ENCODE measurements at places on chromosomes 12 and 14.
A peak's percentile ranks its signal among the peaks of the same experiment; 100 is the strongest.

- DNase-seq: peak; percentile 65
- H3K36me3 ChIP-seq: peaks cover 2% of the 10 kb centered on the region
- no peaks in the 10 kb centered on the region for H3K27me3 ChIP-seq
- peak within 1 kb of the TSS; percentile 96 for H3K4me3 ChIP-seq
- H3K4me1 ChIP-seq: peaks cover 9% of the 10 kb centered on the region
Observed at GRCh38 chr14:99479906-99480869, at the start of gene SETD3. SETD3 (minus strand) TSS chr14:99480859; CDS start chr14:99465805, 15,054 bp downstream.

- H3K27me3 ChIP-seq: no peaks in the 10 kb centered on the region
- no peaks in the 10 kb centered on the region for H3K4me1 ChIP-seq
- no peaks in the 10 kb centered on the region for H3K36me3 ChIP-seq
- no peak overlapping the region for H3K4me3 ChIP-seq
Observed at GRCh38 chr14:85663667-85664066, 133.7 kb downstream of the FLRT2 start.

GRCh38 chr12:105198961-105199360, 37.0 kb downstream of the APPL2 start:
- no peak for DNase-seq
- no peak overlapping the region for H3K4me3 ChIP-seq
- no peaks in the 10 kb centered on the region for H3K27me3 ChIP-seq
- H3K4me1 ChIP-seq: peaks cover 7% of the 10 kb centered on the region
- H3K36me3 ChIP-seq: peaks cover 32% of the 10 kb centered on the region

DNA sequence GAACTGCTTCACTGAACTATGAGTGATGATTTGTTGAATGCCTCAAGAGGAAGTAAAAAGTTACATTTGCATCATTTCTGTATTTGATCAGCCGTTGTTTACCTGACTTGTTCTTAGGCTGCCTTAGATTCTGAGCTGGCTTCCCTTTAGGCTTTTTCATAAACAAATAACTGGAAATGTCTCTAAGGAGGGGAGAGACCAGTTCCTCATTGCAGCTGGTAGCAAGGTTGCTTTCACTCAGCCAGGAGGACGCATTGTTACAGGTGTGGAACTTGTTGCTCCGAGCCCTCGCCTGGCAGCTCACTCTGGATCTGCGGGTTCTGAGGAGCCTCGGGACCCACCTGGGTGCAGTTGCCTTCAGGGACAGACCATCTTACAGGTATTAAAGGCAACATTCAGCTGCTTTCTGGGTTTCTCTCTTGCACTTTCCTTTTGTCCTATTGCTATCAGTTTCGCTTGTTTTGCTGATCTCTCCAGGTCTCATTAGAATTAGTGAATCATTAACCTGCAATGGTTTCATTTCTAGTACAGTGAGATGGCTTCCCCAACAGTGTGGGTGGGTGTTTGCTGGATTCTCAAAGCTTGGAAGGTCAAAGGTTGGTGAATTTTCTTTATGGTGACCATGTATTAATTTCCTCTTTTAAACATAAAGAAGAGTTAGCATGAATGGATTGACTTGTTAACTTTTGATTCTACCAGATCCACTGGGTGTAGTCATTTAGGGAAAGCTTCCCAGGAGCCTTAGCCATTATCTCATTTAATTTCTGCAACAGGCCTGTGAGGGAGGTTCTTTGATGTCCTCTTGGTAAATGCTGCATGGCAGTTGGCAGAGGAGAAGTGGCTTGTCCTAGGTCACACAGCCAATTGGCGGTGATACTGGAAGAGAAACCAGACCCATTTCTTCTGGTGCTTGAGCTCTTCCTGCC, at the start of gene PLEKHG7:
TSS of gene PLEKHG7 (plus strand) at position 236 of the 926 bp plus-strand sequence. CDS start 3,643 bp downstream, outside the sequence.
- DNase-seq: no peak
- no peaks in the 10 kb centered on the region for H3K27me3 ChIP-seq
- H3K4me1 ChIP-seq: no peaks in the 10 kb centered on the region
- H3K36me3 ChIP-seq: no peaks in the 10 kb centered on the region
- H3K4me3 ChIP-seq: no peak within 1 kb of the TSS
